ENCODE measurements at places on chromosomes 7 and 10.
A peak's percentile ranks its signal among the peaks of the same experiment; 100 is the strongest.

GRCh38 chr10:3955493-3955892, 170.5 kb upstream of the KLF6 start:
- no peak for DNase-seq

DNA sequence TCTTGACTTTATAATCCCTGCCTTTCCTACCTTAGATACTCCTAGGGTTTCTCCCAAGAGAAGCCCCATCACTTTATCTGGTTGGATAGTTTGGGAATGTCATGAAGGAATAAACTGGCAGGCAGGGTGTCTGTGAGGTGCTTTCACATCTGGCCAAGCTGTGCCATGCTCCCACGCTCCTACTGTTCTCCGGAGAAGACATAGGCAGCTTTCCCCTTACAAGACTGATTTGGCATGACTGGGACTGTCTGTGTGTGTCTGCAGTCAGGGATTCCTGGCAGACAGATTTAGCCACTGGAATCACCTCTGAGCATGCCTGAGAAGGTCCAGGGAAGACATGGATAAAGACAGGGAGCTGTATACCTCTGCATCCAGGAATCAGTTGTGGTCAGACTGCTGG, 45.3 kb downstream of the HK1 start:
- no peak for DNase-seq

DNA sequence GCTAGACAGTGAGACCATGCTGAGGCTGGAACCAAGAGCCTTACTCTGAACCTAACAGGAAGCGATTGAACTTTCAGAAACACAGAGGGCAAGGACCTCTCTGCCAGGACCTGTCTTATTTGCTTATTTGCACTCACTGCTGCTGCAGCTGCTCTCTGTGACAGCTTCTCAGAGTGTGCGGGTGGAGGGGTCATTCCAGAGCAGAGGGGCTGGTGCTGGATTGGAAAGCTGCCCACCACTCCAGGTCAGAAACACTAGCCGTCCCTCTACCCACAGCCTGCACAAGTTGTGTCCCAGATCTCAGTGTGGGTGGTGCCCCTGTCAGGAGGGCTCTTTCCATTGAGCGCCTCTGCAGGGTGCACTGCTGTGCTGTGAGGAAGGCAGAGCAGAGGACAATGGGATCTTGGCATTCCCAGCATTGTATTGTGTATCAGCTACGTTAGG, 126.2 kb downstream of the CCNY start:
- DNase-seq, result peak; percentile 14

DNA sequence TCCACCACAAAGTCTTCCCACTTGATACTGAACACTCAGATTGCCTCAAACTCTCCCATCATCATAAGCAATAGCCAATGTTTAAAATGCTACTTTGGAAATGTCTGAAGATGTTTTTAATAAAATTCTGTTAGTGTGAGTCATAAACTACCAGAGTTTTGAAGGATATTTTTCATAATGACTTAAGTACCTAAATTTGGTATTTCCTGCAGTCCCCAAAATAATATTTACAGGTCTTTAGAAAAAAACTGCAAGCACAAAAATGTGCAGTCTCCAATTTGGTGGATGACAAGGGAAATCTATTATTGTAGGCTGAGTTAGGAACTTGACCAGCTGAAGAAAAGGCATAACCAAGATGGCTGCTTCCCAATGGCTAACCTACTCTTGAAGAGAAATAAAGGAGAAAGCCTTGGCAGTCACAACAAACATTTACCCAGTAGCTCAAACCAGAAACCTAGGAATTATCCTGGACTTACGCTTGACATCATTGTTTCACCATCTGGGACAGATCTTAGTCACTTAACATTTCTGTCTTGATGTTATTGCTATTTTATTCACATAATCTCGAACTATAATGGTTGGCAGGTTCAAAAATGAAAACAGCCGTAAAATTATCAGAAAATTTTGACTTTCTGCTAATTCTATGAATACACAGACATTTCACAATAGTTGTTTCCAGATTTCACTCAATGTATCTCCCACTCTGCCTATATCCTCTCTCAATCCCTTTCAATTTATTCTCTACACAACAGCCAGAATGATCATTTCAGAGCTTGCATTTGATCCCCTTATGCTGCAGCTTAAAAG, 111.2 kb upstream of the STEAP1B start:
- no peak for DNase-seq

DNA sequence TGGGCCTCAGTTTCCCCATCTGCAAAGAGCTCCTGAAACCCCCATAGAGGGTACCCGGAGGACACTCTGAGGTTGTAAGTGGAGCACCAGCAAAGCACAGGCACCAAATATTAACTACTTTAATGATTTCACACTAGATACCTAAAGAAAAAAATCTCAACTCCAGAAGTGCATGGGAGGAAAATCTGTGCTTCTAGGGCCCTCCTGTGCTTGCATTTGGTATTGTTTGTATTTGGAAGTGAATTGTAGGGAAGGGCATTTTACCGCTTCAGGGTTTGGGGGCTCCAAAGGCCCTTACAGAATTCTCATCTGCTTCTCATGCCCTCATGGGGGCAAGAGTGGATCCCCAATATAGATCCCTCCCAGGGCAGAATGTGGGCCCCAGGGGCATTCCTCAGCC, 22.4 kb upstream of the DRGX start:
- DNase-seq, result no peak

DNA sequence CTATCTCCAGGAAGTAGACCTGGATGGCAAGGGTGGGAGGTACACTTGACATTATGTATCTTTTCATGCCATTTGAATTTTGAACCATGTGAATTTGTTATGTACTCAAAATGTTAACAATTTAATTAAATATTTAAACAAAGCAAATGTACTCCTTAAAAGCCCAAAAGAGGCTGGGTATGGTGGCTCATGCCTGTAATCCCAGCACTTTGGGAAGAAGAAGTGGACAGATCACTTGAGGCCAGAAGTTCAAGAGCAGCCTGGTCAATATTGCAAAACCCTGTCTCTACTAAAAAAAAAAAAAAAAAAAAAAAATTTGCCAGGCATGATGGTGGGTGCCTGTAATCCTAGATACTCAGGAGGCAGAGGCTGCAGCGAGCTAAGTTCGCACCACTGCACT, 136.9 kb upstream of the ASAH2 start:
- no peak for DNase-seq

DNA sequence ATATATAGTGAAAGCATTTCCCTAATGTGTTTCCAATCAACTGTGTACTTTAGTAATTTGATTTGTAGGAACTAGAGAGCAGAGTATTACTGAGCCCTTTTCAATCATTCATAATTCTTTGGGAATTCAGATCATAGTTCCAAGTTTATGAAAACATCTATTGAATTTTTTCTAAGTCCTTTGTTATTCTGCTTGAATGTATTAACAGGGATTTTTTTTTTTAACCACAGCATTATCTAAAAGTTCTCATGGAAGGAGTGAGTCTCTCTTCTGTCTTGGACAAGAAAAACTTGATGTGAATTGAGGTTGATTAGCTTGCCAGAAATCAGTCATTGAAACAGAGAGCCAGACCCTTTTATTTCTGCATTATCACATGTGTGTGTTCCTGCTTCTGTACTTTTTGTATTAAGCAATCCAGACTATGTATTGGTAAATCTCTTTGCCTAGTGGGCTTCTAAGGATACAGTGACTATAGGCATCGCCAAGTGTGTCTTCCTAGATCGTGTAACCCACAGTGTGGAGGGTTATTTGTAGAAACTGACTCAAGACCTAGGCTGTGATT, 59.9 kb downstream of the BMPER start:
- DNase-seq, result no peak

DNA sequence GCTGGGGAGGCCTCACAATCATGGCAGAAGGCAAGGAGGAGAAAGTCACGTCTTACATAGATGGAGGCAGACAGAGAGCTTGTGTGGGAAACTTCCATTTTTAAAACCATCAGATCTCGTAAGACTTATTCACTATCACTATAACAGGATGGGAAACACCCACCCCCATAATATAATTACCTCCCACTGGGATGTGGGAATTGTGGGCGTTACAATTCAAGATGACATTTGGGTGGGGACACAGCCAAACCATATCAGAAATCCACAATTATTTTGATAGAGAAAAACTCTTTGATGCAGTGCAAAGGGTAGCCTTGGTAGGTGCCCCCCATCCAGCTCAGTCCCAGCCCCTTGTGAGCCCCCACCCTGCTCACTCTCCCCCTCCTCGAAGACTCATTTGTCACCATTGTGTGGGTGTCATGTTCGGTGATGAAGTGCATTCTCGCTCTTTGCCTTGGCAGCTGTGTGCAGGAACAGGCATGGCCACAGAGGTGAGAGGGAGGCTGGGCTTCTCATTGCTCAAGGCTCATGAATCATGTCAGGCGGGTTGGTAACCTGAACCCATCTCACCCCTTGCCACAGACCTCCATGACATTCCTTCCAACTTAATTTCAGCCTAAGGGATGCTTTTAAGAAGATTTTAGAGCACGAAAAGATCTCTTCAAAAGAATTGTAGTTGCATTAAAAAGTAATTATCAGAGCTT, 75.9 kb downstream of the BUB3 start:
- no peak for DNase-seq

DNA sequence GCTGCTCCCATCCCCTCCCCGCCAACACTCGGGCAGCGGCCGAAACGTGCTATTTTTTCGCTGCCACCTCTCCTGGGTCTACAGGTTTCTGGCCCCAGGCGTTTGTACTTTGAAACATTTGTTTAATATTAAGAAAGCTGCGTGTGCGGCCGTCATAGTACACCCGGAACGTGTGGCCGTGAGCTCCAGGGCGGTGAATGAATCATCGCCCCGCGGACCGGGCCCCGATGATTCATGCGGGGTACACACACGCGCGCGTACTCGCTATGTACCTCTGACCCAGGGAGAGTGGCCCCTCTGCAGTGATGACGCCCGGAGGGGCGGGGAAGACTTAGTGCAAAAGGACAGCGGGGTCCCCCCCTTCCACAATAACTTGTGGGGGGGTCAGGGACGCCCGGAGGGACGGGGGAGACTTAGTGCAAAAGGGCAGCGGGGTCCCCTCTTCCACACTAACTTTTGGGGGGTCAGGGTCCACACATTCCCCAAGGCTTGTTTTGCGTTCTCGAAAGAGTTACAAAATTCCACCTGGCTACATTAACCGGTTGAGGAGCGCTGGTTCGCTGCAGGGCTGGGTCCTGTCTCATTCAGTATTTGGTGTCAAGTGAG, 56.5 kb upstream of the PCGF5 start:
- DNase-seq, result peak; percentile 41

GRCh38 chr10:1732564-1732996, 4.7 kb downstream of the ADARB2 start:
- DNase-seq, result no peak

GRCh38 chr7:4163565-4164203, 518.4 kb upstream of the FOXK1 start:
- DNase-seq, result no peak

DNA sequence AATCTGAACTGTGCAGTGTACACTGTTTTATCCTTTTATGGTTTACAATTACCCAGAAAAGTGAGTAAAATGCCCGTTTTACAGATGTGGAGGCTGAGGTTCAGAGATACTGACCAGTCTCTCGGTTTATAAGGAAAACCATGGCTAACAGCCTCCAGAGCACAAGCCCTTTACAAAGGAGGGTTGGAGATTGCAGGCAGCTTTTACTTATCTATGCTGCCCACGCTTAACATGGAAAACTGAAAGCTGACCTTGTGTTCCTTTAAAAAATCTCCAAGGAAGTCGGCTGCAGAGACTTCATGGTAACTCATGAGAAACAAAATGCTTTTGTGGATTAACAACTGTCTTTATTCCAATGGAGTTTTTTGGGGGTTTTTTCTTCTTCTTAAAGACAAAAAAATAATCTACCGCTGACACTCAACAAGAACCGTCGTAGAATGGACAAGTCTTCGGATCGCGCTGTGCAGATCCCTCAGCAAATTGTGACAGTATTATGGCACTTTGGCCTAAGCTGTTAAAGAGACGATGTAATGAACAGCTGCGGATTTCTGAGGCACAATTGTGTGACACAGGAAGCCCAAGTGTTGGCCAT, 654 bp upstream of the SLF2 start:
- DNase-seq, result no peak

DNA sequence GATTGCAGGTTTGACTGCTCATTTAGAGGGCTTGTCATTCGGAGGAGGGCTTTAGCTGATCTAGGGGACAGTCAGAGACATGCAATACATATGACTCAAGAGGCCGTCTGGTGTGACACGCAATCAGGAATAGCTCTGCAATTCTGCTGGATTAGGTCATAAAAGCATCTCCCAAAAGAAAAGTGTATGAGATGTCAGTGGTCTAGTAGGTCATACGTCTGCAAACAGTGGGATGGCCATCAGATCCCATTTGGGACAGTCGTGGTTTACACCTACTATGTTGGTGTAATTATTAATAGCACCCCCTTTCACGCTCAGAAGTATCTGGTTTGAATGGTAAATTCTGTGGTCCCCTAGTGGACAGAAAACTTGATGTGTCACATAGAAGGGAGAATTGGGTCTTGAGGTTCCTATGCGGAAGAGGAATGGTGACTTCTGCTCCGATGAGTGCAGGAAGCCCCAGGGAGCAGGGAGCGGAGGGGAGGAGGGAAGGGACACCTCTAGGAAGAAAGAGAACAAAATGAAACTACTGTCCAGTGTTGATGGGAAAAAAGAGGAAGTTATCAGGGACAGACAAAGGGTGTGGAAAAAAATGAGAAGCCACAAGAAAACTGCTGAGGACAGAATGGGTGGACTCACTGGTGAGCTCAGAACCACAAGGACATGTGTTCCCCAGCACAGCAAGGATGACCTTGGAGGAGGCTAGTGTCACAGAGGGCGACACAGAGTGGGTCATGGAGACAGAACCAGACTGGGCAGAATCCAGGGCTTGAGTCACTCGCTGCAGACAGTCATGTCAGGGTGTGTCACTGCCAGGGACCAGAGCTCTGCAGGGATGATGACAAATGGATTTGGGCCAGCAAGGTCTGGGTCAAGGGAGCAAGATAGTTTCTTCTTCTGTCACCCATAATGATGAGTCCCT, 59.9 kb downstream of the MAP3K8 start:
- DNase-seq, result no peak

GRCh38 chr10:7485244-7485556, 74.4 kb upstream of the SFMBT2 start:
- no peak for DNase-seq

DNA sequence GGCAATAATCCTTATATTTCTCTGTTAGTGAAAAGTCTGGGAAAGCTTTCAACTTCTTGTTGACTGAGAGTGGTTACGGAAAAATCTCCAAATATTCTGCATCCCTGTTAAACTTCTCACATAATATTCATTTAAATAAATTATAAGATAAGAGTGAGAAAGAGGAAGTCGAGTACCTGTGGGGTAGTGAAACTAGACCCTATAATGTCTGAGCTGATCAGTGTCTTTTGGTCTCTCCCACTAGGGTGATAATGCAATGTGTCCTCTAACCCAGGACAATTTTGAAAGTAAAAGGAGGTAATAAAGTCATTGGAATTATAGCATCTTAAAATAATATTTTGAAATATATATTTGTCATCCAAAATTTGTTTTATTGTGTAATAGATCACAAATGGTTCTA, 2.1 kb upstream of the AGR3 start:
- no peak for DNase-seq

GRCh38 chr10:30736685-30737232, 107.2 kb upstream of the LYZL2 start:
- DNase-seq, result peak; percentile 29

GRCh38 chr10:34696423-34696822, 118.7 kb downstream of the PARD3 start:
- DNase-seq, result no peak

- no peak for DNase-seq
Observed at GRCh38 chr7:132738254-132738653, 162.0 kb upstream of the PLXNA4 start.

Measured in activated CD4-positive, alpha-beta T cell treated with anti-CD3 and anti-CD28 coated beads, Interleukin-2, amount 10 ng/mL, durations not matched to agents 7 days and 5 days (primary cell).